Activated naive CD4-positive, alpha-beta T cell treated with Interleukin-2 at 50 U/mL for 16 hours (primary cell): ENCODE measurements at places on chromosomes 4 and X.

GRCh38 chrX:43817444-43817843 lies 64.8 kb downstream of the MAOB start:
- no peak for DNase-seq

GRCh38 chrX:63764946-63765345 lies 20.1 kb downstream of the ARHGEF9 start:
- no peak for DNase-seq

DNA sequence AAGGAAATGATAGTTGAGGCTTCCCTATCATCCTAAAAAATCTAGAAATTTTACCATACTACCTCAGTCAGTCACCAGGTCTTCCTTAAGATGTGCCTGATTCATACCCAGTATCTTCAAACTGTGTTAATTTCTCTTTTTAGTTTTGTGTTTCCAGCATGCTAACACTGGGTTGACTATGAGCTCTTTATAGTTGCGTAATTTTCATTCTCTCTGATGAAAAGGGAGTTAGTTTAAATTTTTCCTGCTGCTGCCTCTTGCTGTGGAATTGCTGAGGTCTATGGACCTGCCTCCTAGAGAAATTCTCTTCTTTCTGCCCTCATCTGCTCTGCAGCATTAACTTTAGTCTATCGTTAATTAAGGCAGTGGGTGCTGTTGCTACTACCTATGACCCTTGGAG lies 66.6 kb downstream of the BANK1 start:
- DNase-seq: no peak

- peak; percentile 29 for DNase-seq
These were observed 22.7 kb downstream of the MAP9 start for GRCh38 chr4:155353923-155354540.

GRCh38 chr4:119597377-119597776 lies 31.2 kb downstream of the PDE5A start:
- DNase-seq: no peak

- no peak for DNase-seq
These were observed 316.7 kb upstream of the IGFBP7 start for GRCh38 chr4:57426779-57427395.

DNA sequence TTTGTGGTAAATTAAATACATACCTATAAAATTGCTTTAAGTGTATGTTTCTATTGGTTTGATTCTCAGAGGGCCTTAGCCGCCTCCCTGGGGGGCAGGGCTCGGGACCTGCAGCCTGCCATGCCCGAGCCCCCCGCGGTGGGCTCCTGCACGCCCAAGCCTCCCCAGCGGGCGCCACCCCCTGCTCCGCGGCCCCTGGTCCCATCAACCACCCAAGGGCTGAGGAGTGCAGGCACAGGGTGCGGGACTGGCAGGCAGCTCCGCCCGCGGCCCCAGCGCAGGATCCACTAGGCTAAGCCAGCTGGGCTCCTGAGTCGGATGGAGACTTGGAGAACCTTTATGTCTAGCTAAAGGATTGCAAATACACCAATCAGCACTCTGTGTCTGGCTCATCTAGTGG lies 108.3 kb upstream of the INPP4B start:
- no peak for DNase-seq

DNA sequence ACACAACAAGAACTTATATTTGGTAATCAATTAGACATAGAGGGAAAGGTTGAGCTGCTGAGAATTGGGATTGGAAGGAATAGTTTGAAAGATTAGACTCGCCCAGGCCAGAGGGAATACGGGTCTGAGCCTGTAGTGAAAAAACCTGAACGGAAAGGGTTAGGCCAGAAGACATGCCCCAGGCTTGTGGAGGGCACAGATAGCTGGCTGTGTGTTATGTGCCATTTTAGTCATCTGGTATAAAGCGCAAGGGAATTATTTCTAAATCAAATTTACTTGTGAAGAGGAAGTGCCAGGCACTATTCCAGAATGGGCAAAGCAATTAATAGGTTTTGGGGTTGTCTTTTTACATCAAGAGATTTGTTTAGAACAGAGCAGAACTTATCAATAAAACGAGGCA lies 187.5 kb upstream of the ANKRD50 start:
- DNase-seq: no peak

DNA sequence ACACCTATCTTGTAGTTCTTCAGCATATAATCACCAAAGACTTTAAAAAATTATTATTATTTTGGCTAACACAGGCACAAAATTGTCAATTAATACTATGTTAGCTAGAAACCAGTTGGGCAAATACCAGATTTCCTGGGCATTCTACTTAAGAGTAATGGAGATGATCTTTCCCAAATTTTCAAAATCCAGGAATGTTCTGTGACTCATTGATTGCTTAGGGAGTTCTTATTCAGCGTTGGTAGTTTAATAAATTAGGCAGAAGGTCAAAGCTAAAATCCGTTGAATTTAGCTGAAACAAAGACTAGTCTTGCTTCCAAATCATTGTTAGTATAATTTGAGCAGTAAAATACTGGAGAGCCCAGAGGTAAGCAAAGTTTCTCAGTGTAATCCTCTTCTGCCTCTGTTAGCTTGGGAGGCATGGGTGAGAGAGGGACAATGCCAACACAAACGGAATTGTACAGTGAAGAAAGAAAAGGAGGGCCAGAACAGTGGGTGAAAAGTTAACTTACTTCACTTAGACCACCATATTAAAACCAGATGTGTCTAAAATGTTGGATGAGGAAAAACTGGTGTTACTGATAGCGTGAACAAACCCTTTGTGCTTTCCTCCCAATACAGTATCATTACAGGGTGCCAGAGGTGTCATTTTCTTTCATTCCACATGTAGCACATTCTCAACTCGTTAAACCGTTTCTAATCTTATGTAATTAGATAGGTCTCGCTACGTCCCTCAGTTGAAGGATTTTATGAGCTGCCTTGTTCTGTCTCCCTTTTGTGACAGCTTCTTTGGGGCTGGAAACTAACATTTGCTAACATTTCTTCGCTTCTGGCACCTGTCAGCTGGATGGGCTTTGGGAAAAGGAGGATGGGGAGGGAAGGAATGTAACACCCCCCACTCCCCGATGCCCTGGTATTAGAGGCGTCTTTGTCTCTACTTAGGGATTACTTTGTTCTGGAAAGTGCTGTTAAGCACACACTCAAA lies 87.4 kb upstream of the CITED1 start:
- DNase-seq: no peak
